ENCODE measurements at places on chromosomes 12 and 14. TPM values are rescaled to one million over a fixed set of nuclear protein-coding genes. Genes with fewer than 3 reads are reported as not detected.

DNA sequence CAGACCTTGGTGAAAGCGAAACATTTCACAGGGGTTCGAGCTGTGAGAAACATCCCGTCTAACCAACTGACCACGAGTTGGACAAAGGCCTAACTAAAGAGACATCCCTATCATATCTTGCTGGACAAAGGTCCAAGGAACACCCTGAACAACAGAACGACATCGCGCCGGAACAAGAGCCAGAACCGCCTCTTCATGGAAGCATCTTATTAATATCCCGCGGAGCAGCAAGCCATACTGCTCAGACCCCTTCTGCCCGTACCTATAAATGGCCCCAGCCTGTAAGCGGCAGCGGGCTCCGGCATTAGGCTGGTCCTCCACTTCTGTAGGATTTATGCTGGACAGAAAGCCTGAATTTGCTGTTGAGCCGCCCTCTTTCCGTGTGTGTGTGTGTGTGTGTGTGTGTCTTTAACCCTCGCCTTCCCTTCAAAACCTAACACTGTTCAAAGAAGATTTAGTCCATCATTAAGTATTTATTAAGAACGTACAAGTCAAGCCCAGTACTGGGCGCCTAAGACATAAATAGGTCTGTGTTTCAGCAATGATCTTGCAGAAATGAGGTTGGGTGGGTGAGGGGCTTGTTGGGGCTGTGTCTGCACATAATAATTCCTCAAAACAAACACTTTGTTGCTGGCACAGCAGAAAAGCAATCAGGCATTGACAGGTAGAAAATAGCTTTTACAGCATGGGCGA lies 1.9 kb downstream of the SLC6A15 start:
- no peak for DNase-seq

Gene TAMALIN
- 0.56 TPM for total RNA-seq

DNA sequence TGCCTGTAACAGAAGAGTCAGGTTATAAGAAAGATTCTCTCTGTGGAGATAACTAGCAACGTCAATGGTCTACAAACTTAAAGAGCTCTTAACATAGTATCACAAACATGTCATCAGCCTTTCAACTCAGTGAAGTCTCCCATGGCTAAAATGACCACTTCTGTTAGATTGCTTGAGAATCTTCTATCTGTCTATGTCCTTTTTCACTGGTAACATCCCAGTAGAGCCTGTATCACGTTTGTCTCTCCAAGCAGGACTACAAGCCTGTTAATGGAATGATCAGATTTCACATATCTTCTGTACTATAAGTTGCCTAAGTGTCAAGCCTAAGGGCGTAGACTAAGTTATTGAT lies 50.7 kb downstream of the SLC2A13 start:
- DNase-seq, result no peak

GRCh38 chr12:127297327-127297726 lies 969.6 kb upstream of the TMEM132C start:
- no peak for DNase-seq

Gene ASCL1
- total RNA-seq, result not detected

DNA sequence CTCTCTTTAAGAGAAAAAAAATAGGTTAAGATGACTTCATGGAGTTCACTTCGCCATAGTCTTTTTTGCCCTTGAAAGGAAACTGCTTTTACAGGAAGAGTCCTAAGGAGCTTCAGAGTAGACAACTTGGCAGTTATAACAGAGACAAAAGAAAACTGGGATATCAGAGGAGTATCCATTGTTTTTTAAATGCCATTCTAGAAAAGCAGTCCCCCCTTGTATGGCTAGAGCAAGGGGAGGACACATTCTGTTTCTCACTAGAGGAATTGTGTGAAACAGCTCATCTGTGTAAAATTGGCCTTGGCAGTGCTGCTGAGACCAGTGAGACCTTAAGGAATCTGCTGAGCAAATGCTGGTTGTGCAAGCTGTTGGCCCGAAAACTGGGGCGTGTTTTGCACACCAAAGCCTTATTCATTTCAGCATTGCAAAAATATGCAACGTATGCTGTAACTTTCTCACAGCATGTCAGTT lies 128.0 kb downstream of the GPR135 start:
- peak; percentile 32 for DNase-seq

- no peak for DNase-seq
These were observed 44.9 kb downstream of the MAPKAPK5 start for GRCh38 chr12:111886662-111887545.

DNA sequence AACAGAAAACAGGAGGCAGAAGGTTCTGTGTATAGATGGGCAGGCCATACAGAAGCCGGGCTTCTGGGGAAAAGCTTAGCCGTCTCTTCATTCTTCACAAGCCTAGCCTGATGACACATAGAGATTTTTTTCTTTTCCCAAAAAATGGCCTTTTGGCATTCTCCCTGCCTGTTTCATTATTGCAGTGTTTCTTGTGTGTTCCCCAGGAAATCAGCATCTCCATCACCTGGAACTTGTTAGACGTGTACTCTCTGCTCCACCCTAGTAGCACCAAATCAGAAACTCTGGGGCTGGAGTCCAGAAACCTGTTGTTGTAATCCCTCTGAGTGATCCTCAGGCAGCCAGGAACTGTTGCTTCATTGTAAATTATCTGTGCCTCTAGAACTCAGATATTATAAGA lies 388.1 kb downstream of the CCDC91 start:
- DNase-seq, result no peak

GRCh38 chr12:92729773-92730305 lies 27.1 kb downstream of the PLEKHG7 start:
- no peak for DNase-seq

Gene IL26
- total RNA-seq, result not detected

Gene LRFN5
- total RNA-seq, result not detected

DNA sequence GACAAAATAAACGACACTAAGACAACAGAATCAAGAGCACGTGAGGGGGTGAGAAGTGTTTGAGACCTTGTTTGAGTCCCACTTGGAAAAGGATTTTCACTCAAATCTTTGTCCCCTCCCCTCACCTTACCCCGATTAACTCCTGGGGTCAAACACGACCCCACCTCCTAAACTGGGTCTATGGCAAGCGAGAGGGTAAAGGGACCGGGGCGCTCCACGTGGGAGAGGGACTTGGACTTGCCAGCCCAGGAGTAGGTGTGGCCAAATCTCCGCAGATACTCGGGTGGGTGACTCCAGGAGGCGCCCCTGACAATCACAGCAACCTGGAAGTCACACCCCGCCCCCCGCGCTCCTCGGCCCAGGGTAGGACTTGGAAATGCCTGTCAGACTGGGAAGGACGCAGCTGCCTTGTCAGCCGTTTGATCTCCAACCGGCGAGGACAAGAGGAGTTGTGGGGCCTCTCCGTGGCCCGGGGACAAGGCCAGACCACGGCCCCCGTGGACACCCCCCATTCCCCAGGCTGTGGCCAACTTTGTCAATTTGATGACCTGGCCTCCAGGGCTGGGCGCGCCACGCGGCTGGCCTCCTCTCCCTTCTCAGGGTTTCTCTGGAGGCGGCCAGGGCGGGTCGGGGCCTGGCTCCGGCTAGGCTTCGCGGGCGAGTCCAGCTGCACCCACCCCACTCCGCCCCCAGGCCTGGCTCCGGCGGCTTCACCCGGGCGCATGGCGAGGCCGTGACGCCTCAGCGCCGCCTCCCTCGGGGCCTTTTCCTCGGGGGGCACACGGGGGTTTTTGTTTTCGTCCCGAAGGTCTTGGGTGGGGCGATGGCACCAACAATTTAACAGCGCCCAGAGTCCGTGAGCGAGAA lies 1.1 kb upstream of the BCL11B start:
- no peak for DNase-seq

Gene RTN1
- total RNA-seq, result 0.12 TPM

Gene ANO4
- total RNA-seq, result not detected

DNA sequence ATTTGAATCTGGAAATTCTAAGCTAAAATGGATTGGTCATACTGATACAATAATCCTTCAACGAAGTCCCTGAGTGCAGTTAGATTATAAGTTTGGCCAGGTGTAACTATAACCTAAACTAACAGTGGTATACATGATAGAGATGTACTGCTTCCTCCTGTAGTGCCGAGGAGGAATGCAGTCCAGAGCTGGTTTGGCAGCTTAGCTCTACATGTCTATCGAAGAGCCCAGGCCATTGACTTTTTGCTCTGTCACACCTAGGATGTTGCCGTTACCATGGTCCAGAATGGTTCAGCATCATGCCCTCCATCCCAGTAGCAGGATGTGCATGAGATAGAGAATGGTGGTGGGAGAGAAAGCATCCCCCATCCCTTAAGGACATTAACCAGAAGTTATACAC lies 318.1 kb downstream of the ZFP36L1 start:
- DNase-seq, result no peak

DNA sequence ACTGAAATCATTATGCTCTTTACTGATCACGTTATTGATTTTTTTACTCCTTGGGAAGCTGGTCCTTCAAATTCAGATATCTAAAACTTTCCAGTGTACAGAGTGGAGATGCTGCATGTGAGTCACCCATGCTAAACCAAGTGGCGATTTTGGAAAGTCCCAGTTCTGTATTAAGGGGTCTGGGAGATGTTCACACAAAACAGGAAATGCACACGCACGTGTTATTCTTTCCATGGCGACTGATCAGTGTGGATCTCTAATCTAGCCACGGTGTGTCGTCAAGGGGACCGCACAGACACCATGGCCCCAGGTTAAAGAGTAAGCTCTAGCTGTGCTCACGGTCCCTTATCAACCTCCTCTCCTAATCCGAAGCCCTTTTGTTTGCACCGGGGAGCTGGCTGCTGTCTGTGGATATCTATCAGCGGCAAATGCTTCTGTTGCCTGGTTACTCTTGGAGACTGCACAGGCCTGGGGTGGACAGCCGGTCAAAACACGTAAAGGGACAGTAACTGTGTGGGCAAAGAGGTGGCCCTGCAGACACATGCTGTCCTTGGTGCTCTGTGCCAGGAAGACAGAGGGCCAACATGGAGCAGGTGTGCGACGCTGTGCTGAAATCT lies 96.6 kb downstream of the RIMBP2 start:
- no peak for DNase-seq

- DNase-seq, result no peak
These were observed 224.6 kb downstream of the ANO2 start for GRCh38 chr12:5720381-5721005.

- no peak for DNase-seq
These were observed 29.9 kb downstream of the SRRM4 start for GRCh38 chr12:119011231-119011630.

DNA sequence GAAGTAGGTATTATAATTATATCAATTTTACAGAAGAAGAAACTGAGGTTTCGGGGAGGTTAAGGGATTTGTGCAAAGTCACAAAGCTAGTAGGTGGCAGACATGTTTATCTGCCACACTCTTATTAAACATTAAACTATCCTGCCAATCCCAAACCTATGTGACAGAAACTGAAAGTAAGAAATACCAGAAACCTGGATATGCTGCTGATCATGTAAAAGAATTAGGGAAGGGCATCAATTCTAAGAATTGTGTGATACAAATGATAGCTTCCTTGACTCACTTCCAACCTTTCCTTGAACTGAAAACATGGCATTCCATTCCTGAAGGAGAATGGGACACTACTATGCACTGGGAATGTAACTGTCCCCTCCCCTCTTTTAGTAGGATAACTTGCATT lies 16.9 kb downstream of the TAOK3 start:
- DNase-seq, result no peak

DNA sequence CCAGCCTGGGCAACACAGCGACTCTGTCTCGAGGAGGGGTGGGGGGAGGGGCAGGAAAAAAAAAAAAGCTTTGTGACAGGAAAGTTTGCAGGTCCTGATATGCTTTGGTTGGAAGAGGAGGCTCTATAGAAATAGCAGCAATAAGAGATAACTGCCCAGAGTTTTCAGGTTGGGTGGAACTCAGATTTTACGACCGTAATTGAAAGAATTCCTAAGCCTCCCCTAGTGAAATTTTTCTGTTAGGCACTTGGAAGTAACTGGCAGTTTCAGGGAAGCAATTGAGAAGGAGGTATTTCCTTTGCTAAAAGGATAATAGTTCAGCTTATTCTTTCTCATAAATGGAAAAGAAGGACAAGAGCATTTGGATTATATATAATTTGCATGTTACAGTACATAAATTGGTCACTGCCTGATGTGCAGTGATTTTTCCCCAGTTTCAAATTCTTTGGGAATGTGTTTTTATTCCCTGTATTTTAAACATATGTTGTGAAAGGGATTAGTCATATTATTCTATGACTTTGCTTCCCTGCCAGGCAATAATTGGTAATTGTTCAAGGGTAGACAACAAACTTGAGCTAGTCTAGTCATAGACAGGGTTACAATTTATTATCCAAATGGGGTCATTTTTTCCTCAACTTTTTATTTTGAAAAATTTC lies 452.8 kb downstream of the AEBP2 start:
- DNase-seq, result no peak

Gene TMTC2
- 3.3 TPM for total RNA-seq

DNA sequence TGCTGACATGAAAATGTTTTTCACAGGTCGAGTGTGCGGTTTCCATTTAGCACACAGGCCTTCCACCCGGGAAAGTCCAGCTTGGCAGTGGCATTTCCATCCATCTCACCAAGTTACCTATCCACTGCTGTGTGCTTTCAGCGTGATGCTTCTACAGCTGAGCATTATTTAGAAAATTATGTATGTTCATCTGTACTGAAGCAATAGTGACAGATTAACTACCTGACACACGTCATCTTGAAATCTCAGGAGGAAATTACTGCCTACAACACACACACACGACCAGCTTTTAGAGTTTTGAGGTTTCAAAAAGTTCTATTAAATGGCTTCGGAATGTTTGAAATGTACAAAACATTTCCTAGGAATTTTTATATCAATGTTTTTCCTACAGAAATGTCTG lies 39.4 kb downstream of the IFNG-AS1 start:
- no peak for DNase-seq

GRCh38 chr14:68239988-68240771 lies 420.6 kb downstream of the RAD51B start:
- DNase-seq, result no peak

DNA sequence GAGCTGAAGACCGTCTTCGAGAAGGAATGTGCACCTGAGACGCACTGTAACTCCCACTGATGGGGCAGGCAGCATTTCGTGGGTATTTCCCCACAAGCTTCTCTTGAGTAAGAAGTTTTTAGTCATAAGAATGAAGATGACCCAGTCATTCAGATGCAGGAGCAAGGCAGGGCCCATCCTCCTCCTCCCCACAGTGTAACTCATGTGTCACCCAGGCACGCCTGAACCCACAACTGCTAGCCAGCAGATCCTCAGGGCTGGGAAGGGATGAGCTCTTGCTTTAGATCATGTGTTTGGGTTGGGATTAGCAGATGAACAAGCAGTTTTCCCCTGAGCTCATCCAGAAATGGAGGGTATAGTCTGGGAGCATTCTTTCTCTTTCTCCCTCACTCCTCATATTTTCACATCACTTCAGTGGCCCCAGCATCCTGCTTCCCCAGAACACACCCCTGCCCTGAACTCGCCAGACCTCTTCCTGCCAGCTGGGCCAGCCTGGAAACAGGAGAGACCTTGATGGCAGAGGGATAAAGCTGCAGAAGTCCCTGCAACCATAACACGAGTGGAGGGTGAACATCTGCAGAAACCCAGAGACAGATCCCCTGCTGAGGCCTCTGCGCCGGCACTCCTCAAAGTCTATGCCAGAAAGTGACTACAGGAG lies 73.3 kb downstream of the B4GALNT3 start:
- peak; percentile 98 for DNase-seq

Gene PAPLN
- 1.5 TPM for total RNA-seq

GRCh38 chr12:69898236-69898635 lies 73.2 kb downstream of the MYRFL start:
- peak; percentile 37 for DNase-seq

- DNase-seq, result no peak
These were observed 61.7 kb downstream of the RALGAPA1 start for GRCh38 chr14:35747379-35747778.

- no peak for DNase-seq
These were observed 19.3 kb upstream of the KCNH3 start for GRCh38 chr12:49519574-49519936.

Gene FOXN4
- total RNA-seq, result not detected

Gene CLEC1A
- total RNA-seq, result 0.28 TPM
